ENCODE measurements at places on chromosomes 1 and 21.
A peak's percentile ranks its signal among the peaks of the same experiment; 100 is the strongest.

GRCh38 chr1:183219616-183220009, 33.5 kb downstream of the LAMC2 start:
- no peak for DNase-seq

GRCh38 chr1:40308036-40308727, 8.9 kb downstream of the COL9A2 start:
- no peak for DNase-seq

DNA sequence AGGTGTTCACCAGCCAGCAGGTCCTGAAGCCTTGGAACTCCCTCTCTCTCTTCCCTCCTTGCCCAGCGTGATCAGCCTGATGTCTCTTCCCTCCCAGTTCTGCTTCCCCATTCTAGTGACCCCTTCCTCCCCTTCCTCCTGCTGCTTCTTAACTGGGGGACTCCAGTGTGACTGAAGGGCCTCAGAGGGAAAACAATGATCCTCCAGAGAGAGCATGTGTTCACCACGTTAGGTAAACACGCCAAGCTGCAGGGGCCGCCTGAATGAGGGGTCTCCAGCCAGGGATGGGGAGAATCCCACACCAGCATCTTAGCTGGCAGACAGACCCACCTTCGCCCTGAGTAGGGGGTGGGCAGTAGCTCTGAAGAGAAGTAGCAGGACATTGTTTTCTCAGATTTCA, 124.8 kb downstream of the TMEM53 start:
- no peak for DNase-seq

GRCh38 chr1:31981972-31982371, 31.7 kb upstream of the KHDRBS1 start:
- DNase-seq: peak; percentile 43

DNA sequence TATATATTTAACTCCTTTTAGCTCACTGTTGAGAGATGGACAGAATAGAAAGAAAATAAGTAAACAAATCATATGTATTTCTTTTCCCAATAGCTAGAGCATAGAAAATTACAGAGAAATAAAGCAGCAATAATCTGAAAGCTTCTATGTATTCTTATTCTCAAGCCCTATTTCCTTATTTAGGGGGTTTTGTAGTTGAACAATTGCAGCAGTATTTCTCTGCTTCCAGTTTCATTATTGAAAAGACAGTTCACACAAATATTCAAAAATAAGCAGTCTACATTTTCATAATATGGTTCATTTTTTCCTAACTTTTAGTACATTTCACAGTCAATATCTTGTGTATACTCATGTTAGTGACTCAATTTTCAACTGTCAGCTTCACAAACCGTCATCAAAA, 638.2 kb downstream of the MRPL39 start:
- no peak for DNase-seq

GRCh38 chr21:42187976-42188653, 30.8 kb upstream of the ABCG1 start:
- peak; percentile 30 for DNase-seq
